ENCODE measurements at places on chromosomes 16 and 17.

DNA sequence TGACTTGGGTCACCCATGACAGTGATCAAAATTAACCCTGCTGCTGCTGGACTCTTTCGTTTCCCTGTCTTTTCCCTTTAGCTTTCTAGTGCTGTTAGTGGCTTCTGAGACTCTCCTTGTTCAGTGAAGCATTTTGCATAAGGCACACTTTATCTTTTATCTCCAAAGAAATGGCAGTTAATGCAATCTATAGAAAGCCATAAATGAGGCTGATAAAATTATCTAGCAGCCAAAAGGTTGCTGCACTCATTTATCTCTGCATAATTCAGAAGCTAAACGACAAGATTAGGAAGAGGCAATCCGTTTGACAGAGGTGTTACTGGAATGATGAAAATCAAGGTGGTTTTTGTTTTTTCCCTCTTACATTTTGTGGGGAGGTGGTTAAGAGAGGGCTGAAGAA lies 1109.5 kb upstream of the EEF2KMT start:
- DNase-seq, result no peak

GRCh38 chr16:20673882-20674683 lies 23.4 kb downstream of the ACSM1 start:
- no peak for DNase-seq

DNA sequence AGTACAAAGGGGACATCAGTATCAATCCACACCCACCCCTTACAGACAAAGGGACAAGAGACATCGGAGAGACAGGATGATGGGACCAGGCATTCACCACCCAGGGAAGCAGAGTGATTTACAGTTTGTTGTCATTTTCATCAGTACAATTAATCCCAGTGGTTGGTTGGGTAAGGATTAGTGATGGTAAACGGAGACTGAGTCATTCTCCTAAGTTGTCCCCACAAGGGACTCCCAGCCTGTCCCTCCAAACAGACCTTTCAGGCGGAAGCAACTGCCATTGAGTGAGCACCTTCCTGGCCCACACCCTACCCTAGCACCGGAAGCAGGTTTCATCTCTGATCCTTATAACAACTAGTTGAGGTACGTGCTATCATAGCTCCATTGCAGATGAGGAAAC lies 11.2 kb downstream of the PPL start:
- DNase-seq, result no peak

DNA sequence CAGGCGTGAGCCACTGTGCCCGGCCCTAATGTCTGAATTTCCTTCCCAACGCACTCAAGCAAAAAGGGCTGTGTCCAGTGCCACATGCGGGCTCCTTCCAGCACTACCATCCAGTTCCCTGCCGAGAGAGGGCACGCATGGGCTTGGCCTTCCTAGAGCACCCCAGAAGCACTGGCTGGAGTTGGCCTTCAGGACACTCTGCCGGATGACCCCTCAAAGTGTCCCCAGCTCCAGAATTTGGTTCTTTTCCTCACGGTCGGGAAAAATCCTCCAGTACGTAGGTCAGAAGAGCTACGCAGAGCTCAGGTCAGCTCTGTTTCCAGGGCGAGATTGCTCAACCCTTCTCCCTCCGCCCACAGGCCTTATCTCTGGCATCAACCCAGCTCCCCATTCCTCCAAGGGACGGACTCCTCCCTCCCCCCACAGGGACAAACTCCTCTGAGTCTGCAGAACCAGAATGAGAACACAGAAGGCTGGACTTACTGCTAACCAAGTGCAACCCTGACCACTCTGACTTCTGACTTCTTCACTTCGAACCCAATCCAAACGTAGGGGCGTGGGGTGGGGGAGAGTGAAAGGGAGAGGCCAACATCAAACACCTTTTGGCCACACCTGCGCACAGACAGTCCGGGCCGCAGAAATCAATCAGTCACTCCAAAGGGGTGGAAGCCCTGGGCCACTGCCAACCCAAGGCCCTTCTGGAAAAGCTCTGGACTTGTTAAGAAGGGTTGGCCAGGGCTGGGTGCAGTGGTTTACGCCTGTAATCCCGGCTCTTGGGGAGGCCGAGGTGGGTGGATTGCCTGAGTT lies 3.6 kb downstream of the CDC42EP4 start:
- DNase-seq, result no peak

GRCh38 chr17:82297280-82297713 lies 20.1 kb downstream of the CD7 start:
- peak; percentile 91 for DNase-seq

DNA sequence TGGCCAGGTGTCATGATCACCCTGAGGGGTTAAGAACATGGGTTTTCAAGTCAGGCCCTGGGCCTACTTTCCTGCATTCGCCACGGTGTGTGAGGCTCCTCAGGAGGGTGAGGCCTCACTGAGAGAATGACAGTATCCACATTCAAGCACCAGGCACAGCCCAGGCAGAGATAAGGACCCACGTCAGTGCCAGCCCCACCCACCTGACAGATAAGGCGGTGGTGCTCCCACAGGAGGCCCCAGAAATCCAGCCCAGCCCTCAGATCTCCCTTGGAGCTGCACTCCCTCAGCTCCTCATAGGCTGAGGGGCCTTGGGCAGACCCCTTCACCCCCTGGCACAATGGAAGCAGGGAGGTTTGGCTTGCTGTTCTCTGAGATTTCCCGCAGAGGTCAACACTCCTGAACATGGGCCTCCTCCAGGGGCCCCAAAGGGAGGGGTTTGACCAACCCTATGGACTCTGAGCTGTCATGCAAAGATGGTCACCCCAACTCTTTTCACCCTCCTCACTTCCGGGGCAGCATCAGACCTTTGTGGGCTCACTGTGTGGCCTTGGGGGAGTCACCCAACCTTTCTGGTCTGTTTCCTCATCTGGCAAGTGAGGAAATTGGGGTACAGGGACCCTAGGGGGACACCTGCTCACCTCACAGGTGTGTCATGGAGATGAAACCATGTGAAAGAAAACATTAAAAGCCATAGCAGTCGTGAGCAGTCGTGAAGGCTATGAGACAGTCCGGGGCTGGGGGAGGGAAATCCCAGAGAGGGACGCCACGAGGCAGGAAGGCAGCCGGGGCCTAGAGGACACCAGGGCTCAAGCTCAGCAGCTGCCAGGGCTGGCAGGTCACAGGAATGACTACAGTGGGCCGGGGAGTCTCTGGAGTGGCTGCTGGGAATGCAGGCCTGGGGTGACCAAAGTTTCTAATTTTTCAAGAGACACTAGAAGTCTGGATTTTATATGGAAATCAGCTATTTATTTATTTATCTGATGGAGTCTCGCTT lies 15.4 kb downstream of the PLLP start:
- DNase-seq, result no peak

DNA sequence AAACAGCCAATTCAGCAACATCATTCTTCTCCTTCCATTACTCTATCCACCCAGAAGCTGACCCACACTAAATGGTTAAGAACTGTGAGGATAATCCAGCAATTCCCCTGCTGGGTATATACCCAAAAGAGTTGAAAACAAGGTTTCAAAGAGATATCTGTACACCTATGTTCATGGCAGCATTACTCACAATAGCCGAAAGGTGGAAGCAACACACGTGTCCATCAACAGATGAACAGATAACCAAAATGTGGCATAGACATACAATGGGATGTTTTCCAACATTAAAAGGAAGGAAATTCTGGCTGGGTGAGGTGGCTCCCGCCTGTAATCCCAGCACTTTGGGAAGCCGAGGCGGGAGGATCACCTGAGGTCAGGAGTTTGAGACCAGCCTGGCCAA lies 19.9 kb downstream of the MIS12 start:
- DNase-seq, result no peak

DNA sequence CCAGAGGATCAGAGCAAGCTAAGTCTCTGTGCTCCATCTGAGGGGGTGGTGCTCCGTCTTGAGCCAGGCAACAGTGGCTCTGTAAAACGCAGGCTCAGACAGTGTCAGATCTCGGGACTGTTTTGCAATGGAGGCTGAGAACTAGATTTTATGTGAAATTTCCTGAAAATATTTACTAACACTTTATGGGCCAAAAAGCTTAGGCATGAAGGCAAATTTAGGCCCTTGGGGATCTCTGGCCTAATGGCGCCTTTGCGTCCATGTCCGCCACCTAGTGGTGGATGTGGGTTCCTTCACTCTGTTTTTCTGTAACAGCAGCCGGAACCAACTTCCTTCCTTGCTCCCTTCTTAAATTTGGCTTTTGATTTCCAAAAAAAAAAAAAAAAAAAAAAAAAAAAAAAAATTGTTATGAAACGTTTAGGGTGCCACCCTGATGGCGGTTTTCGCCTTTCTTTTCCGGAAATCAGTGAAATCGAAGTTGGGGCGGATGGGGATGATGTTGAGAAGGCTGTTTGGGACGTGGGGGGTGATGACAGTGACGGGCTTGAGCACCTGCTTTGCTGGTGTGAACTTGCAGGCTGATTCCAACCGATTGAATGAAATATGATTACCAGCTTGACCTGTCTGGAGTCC lies 14.0 kb upstream of the ELAC2 start:
- DNase-seq, result peak; percentile 59

DNA sequence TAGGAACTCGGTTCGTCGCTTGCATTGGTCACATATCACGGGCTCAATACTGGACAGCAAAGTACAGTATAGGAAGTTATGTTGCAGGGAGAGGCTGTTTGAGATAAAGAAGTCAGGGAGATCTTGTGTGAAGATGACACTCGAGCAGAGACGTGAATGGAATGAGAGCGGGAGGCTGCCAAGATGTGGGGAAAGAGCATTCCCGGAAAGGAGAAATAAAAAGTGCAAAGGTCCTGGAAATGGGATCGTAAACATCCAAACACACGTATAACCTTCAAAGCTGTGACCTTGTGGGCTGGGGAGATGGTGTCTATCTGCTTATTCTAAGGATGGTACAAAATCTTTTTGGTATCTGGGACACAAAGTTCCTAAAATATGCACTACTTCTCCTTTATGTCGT lies 43.0 kb upstream of the MYOCD start:
- DNase-seq, result no peak

GRCh38 chr16:83901101-83901500 lies 2.2 kb downstream of the MLYCD start:
- no peak for DNase-seq

DNA sequence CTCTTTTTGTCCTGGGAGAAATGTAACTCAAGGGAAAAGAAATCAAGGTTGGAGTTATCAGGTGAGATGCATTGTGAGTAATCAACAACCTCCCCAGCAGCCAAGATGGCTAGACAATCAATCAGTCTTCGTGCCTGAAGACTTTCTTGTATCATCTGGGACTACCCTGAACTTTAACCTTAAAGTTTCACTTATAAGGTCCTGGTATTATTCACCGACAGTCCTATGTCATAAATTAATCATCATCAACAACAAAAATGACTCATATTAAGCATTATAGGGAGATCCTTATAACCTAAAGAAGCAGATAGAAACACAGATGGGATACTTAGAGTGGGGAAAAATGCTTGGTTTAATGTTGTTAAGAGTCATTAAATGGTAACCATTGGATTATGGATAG lies 7.7 kb upstream of the TEKT3 start:
- DNase-seq, result no peak

GRCh38 chr16:57639172-57639887 lies 10.9 kb downstream of the ADGRG1 start:
- no peak for DNase-seq

DNA sequence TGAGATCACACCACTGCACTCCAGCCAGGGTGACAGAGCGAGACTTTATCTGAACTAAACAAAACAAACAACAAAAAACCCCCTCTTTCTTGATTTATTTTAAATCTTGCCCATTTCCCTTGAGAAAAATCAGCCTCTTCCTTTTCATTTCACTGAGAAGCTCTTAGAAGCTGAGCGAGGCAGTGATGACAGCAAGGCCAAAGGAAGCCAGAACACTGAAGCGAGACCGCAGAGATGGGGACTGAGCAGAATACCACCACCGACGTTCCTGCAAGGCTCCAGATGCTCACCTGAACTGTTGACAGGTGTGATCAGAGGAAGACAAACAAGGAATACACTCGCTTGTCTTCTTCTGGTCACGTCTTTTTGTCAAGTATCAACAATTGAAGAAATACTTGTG lies 30.5 kb upstream of the IRF8 start:
- DNase-seq, result no peak

DNA sequence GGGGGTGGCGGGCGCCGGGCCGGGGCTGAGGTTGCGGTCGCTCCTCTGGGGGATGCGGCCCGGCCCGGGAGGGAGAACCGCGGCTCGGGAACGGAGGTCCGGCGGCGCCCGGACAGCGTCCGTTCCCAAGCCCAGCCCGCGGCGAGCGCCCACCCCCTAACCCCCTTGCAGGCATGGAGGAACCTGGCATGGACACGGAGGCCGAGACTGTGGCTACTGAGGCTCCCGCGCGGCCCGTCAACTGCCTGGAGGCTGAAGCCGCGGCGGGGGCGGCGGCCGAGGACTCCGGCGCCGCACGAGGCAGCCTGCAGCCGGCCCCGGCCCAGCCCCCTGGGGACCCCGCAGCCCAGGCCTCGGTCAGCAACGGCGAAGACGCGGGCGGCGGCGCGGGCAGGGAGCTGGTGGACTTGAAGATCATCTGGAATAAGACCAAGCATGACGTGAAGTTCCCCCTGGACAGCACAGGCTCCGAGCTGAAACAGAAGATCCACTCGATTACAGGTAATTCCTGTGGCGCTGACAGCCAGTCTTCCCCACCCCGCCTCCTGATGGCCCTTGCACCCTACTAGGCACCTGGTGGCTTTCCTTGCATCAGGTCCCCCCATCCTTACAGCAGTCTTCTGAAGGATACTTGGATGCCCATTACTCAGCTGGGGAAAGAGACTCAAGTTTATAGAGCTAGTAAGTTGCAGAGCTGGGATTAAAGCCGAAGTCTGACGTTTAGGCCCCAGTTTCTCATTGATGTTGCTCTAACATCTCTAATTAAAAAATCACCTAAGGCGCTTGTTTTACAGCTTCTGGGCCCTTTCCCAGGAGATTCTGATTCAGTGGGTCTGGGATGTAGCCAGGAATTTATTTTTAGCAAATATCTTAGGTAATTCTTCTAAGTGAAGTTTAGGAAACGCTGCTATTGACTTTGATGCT lies 514 bp downstream of the UBFD1 start:
- DNase-seq, result no peak

GRCh38 chr17:82017612-82018151 lies 5.0 kb downstream of the CENPX start:
- no peak for DNase-seq

GRCh38 chr17:75827308-75828075 lies 16.7 kb downstream of the UNC13D start:
- peak; percentile 60 for DNase-seq

DNA sequence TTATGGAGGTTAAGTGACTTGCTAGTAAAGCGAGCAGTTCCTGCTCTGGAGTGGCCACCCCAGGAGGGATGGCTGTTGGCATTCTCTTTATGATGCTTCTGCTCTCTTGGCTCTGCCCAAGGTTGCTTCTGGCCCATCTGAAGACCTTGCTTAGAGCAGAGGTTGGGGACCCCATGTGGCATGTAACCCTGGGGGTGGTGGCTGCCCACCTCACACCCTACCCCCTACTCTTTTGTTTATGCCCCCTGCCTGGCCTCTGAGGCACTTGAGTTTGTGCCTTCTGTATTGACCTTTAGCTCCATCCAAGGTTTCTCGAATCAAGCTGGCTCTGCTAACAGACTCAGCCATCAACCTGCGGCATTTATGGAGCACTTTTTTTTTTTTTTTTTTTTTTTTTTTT lies 214.6 kb downstream of the MSI2 start:
- no peak for DNase-seq

GRCh38 chr17:57553991-57554825 lies 190.9 kb downstream of the CCDC182 start:
- DNase-seq, result no peak
